ENCODE measurements at places on chromosomes 6 and 20. TPM values are rescaled to one million over a fixed set of nuclear protein-coding genes. Genes with fewer than 3 reads are reported as not detected.

GRCh38 chr6:55670850-55671413 is 91.9 kb upstream of the HMGCLL1 start:
- no peak for DNase-seq

DNA sequence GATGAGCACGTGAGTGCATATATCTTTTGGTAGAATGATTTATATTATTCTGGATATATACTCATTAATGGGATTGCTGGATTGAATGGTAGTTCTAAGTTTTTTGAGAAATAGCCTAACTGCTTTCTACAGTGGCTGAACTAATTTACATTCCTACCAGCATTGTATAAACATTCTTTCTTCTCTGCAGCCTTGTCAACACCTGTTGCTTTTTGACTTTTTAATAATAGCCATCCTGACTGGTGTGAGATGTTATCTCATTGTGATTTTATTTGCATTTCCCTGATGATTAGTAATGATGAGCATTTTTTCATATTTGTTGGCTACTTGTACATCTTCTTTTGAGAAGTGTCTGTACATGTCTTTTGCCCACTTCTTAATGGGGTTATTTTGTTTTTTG is 116.3 kb downstream of the ADTRP start:
- no peak for DNase-seq

GRCh38 chr20:5843054-5843592 is 92.9 kb downstream of the SHLD1 start:
- no peak for DNase-seq

- DNase-seq, result no peak
These were observed 2.3 kb downstream of the BMP7 start for GRCh38 chr20:57263801-57264792.

Gene CTCFL
- polyA plus RNA-seq, result 2.5 TPM

GRCh38 chr20:7855545-7855944 is 84.7 kb downstream of the HAO1 start:
- DNase-seq, result no peak

DNA sequence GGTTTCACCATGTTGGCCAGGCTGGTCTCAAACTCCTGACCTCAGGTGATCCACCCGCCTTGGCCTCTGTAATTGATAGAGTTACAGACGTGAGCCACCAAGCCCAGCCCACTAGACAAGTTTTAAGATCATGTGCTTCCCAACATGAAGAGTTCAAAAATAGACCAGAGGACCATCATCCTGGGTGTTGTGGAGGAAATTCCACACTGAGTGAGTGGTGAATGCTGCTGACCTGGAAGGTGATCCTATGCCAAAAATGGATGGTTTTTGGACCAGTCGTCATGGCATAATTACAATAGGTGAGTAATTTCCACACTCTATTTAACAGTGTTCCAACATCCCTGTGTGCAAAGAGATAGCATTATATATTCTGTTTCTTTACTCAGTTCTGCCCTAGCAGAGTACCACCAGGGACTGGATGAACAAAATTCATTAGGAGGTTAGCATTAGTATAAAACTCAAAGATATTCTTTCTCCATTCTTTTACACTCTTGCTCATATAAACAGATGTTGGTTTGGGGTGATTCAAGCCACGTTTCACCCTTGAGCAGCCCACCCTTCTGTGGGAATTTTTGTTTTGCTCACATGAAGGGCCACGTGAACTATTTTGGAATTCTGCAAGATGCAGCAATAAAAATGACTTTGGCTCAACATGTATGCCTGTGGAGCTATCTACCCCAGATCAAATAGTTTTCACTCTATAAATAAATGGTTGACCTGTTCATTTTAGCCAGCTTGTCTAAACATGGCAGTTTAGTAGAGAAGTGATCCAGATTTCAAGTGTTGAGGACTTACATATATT is 206.2 kb upstream of the TCF21 start:
- DNase-seq, result no peak

Gene HCRTR2
- not detected for polyA plus RNA-seq

DNA sequence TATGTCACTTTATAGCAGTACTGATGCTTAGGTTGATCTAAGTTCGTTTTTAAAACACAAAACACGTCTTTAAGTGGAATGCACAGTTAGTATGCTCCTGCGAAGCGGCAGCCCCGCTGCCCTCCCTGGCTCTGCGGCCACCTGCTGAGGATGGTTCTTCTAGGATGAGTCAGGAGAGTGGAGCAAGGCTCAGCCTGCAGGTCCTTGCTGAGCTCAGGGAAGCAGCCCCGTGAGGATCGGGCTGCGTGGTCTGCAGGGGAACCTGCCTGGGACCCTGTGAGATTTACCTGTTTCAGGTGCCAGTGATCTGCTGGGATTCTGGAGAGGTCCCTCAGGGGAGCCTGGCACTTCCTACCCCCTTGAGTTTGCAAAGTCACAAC is 57.5 kb downstream of the SYNJ2 start:
- no peak for DNase-seq

GRCh38 chr20:58893355-58894120 is 41.0 kb downstream of the GNAS start:
- no peak for DNase-seq

GRCh38 chr6:102215425-102215824 is 821.9 kb downstream of the GRIK2 start:
- no peak for DNase-seq

Gene FAM184A
- polyA plus RNA-seq, result 12.1 TPM

Gene ATF6B
- polyA plus RNA-seq, result 96.6 TPM

GRCh38 chr20:24634855-24635254 is 165.4 kb downstream of the SYNDIG1 start:
- no peak for DNase-seq

Gene IL17F
- 0.36 TPM for polyA plus RNA-seq

- DNase-seq, result peak; percentile 9
These were observed 23.1 kb upstream of the MROH8 start for GRCh38 chr20:37202267-37202943.

- no peak for DNase-seq
These were observed 771 bp upstream of the SNAI1 start for GRCh38 chr20:49982072-49982345.

DNA sequence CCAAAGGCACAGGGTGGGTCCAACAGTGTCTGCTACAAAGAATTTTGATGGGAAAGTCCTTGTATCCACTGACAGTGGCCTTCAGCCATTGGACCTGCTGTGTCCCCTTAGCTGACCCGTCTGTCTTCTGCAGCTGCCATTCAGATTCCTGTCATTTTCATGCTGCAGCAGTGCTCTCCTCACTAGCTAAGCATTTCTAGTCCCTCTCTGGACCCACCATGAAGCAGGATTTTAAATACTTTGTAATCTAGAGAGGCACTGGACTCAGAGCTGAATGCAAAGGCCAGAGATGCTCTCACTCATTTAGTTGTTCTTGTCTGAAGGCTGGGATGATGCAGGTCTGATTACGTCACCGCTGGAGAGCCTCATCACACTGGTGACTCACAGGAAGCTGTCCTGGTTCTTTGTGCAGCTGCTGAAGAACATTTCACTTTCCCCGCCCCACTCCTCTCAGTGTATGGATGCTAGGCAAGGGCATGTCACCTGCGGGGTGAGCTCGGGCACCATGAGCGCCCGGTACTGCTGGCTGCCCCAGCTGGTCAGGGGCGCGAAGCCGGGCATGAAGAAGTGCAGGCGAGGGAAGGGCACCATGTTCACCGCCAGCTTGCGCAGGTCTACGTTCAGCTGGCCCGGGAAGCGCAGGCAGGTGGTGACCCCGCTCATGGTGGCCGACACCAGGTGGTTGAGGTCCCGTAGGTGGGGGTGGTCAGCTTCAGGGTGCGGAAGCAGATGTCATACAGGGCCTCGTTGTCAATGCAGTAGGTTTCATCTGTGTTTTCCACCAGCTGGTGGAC is 19.4 kb upstream of the TUBB2A start:
- no peak for DNase-seq

DNA sequence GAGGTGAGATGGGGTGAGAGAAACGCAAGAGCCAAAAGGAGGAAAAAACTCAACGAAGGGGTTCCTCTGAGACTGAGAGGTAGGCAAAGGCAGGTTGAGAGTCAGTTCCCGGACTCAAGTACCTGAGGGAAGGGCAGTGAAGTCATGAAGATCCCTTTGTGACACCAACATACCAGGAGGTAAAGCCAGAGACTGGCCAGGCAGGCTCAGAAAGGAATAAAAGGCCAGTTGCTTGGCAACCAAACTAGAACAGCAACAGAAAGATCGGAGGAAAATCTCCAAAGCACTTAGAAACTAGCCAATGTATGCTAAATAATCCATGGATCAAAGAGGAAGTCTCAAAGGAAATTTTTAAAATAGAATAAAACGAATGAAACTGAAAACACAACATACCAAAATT is 209.8 kb upstream of the PROKR2 start:
- DNase-seq, result no peak

Gene THBD
- 3.7 TPM for polyA plus RNA-seq

DNA sequence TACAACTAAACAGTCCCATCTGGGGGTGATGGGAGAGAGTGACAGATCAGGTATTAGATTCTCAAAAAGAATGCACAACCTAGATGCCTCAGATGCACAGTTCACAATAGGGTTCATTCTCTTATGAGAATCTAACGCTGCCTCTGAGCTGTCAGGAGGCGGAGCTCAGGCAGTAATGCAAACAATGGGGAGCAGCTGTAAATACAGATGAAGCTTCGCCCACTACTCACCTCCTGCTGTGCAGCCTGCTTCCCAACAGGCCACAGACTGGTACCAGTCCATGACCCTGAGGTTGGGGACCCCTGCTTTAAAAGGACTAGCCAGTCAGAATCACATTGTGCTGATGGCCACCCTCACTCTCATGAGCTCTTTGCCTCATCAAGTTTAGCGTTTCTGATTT is 247.0 kb upstream of the KCNQ5 start:
- no peak for DNase-seq

DNA sequence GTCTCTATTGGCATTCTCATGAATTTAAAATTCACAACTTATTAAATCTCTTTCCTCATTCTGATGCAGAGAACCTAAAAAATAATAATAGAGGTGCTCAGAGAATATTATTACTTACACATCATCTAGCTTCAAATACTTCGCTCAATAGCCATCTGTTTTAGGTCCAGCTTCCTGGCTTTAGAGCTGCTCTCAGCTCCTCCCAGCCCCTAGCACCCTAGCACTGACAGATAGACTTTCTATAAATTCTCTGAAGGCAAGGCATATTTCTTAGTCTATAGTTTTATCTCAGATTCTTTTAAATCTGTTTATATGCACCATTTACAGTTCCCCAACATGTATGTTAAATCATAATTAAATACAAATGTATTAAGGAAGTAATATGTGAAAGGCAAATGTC is 281.3 kb downstream of the PTPRK start:
- DNase-seq, result no peak

DNA sequence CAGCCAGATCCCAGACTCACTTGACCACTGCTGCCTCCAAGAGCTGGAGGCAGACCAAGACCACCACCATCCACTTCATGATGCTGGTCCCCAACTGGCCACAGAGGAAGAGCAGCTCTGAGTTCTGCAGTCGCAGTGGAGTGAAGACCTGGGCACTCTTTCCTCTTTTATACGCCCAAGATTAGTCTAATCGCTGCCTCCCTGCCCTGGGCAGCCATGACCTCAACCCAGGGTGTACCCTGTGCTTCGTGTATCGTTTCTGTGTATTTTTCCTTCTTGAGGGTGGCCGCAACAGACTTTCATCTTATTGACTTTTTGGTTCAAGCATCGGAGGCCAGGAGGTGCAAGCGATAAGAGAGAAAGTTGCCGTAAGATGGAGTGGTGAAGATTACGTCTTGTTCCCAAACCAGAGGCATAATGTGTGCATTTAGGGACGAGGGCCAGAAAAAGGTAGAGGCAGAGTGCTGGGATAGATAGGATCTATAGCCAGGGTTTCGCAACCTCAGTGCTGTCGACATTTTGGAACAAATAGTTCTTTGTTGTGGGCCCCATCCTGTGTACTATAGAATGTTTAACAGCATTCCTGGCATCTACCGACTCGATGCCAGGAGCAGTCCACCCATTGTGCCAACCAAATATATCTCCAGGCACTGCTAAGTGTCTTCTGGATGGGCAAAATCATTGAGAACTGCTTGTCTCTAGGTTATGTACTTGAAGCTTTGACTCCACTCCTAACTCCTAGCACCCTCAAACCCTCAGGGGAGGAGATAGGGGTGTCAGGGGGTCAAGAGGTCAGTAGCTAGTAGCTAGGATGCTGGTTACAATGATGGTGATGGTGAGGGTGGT is at the start of gene PGC:
Gene PGC (minus strand): TSS at position 142 of the 846 bp plus-strand sequence. CDS start 63 bp downstream, at position 79.
- no peak for DNase-seq

Gene HLA-DQA1
- polyA plus RNA-seq, result 4.5 TPM

Gene SFT2D1
- polyA plus RNA-seq, result 59.5 TPM

GRCh38 chr6:106618324-106618723 is 11.0 kb downstream of the RTN4IP1 start:
- DNase-seq, result no peak

DNA sequence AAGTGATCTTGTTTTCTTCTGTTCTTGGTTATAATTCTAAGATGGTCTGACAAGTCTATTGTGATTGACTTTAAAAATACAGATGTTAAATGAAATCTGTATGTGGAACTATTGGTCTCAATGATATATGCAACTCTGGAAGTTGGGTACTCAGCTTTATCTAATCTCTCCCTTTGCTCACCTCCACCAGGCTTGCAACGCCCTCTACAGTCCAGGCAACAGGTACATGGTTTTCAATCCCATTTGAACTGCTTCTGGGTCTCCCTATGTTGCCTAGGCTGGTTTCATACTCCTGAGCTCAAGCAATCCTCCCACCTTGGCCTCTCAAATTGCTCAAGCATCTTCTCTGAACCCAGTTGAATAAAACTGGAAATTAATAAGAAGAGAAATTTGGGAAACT is 25.6 kb upstream of the HLA-DQB1 start:
- no peak for DNase-seq

Gene NRN1
- polyA plus RNA-seq, result 5.1 TPM

Gene PXDC1
- 21.5 TPM for polyA plus RNA-seq

DNA sequence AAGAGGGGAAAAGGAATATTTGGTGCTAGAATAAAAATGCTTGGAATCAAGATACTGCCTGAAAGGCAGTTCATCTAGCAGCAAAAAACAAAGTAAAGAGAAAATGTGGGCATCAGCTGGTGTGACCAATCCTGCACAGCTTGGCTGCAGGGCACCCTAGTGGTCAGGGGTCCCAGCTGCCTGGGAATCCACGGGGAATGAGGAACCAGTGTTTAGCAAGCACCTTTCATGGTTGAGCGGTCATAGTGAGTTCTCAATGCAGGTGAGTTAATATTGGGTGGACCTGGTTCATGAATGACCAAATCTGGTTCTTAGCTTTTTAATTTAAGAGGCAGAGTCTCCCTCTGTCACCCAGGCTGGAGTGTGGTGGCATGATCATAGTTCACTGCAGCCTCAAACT is 53.3 kb downstream of the CAP2 start:
- no peak for DNase-seq

Gene HLA-DRB5
- polyA plus RNA-seq, result 30.7 TPM

Gene PLEKHG1
- 36.6 TPM for polyA plus RNA-seq

DNA sequence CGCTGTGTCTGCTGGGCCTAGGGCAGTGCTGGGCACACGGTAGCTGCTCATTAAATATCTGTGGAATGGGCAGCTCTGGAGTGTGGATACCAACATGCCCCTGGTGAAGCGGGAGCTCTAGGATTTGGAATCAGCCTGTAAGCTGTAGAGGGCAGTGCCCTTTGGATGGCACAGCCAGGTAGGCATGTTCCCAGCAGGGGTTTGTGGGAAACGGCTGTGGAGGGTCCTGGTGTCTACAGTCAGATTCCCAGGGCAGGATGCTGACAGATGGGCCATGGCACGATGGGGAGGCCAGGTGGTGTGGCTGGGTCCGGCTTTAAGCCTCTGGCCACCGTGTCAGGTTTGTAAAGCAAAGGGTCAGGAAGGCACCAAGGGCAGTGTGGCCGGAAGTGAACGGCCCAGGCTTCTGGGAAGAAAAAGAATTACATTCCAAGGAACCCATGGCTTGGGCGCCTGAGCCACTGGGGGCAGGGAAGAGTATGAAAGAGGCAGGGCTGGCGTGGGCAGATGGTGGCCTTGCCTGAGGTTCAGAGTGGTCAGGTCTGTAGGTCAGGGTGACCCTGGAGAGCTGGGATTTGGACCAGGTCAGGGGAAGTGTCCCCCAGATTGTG is 44.8 kb downstream of the UBE2V1 start:
- no peak for DNase-seq
